ENCODE measurements at places on chromosomes 6 and 20.

- no peak for DNase-seq
Observed at GRCh38 chr6:37269105-37269504, 11.2 kb upstream of the TMEM217 start.

- DNase-seq: peak; percentile 82
Observed at GRCh38 chr20:11267131-11267761, 593.4 kb upstream of the JAG1 start.

- DNase-seq: no peak
Observed at GRCh38 chr6:4794140-4794707, 18.0 kb downstream of the CDYL start.

DNA sequence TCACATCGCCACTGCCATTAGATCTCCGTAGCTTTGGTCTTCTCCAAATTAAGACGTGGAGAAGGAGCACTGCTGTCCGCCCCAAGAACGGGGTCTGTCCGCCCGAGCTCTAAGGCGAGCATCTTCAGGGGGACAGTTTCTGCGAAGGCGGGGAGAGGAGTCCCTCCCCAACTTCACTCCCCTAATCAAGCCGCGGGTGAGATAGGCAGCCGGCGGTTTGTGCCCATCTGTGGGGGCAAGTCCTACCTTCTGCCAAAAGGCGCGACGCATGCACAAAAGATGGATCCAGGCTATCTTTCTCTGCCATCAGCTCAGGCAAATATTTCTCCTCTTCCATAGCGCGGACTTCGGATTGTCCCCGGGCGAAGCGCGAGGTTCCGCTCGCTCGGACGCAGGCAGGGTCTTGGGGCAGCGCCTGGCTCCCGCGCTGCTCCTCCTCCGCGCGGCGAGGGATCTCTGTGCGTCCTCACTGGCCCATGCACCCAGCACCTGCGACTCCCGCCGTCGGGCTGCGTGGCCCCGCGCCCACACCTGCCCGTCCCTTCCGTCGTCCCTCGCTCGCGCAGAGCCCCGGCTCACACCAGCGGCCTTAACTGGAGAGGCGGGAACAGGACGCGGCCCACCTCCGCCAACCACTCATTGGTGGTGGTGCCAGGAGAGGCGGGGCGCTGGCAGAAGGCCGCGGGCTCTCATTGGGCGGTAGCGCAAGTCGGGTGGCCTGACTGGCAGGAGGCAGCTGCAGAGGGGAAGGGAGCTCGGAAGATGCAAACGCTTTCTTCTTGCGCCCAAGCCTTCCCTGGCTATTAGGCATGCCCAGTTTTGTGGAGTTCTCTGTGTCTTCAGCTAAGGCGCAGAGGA, at the start of gene KHDRBS2:
Gene KHDRBS2 (minus strand): TSS at position 614 of the 858 bp plus-strand sequence.
- no peak for DNase-seq

DNA sequence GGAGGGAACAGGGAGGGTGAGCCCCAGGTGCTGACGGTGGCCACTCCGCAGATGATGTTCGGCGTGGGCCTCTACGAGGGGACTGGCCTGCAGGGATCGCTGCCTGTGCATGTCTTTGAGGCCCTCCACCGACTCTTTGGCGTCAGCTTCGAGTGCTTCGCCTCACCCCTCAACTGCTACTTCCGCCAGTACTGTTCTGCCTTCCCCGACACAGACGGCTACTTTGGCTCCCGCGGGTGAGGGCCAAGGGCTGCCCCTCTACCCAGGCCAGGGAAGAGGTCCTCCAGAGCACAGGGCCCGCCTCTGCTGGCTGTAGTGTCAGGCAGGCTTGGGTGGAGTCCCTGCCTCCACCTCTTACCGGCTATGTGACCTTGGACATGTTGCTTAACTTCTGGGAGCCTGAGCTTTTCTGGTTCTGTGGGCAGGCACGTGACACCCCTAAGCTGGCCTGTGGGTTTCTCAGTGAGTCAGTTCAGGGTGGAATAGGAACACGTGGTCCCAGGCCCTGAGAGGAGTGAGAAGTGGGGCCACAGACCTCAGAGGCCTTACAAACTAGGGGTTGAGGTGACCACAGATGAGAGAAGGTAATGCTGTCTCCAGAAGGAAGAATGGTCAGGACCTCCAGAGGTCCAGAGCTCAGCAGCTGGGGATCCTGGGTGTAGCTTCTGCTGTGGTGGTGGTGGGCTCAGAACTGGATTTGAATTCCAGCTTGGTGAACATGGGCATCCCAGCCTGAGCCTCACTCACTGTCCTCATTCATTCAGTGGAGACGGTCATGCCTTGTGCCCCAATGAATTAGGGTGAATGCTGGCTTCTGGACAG, 11.9 kb downstream of the PCIF1 start:
- DNase-seq: peak; percentile 37

DNA sequence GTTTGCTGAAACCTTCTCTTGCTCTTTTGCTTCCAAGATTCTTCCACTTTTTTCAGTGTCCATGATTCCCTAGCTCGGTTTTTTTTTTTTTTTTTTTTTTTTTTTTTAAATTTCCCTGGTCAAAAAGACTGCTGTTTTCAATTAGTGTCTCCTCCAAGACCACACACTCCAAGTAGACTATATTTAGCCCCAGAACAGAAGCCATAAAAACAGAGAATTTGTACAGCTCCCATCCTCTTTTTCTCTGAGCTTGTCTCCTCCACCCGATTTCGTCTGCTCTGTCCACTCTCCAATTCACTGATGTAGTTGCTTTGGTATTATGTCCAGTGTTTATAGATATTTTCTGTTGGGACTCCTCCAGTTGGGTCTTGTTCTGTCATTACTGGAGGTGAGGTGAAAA, 37.6 kb downstream of the RSPH3 start:
- no peak for DNase-seq

- DNase-seq: no peak
Observed at GRCh38 chr6:139109558-139109957, 25.3 kb upstream of the HECA start.

DNA sequence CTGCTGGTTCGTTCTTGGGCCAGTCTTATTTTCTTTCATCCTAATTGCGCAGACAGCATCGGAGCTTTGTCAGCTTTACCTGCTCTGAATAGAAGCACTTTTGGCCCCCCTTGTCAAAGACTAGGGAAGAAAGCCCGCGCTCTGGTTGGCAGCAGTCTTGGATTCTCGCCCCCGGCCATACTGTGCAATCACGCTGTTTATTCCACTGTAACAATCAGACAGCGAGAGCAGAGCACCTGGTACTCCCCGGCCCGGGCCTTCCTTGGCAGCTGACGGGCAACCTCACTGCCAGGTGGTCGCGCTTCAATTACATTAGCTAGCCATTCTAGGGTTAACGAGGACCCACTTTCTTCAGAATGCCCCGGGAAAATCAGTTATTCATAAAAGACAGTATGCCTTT, 72.6 kb downstream of the INSM1 start:
- no peak for DNase-seq

- no peak for DNase-seq
Observed at GRCh38 chr20:63160641-63161175, 55.2 kb downstream of the YTHDF1 start.

GRCh38 chr20:58296051-58296837, 13.3 kb upstream of the RAB22A start:
- no peak for DNase-seq

DNA sequence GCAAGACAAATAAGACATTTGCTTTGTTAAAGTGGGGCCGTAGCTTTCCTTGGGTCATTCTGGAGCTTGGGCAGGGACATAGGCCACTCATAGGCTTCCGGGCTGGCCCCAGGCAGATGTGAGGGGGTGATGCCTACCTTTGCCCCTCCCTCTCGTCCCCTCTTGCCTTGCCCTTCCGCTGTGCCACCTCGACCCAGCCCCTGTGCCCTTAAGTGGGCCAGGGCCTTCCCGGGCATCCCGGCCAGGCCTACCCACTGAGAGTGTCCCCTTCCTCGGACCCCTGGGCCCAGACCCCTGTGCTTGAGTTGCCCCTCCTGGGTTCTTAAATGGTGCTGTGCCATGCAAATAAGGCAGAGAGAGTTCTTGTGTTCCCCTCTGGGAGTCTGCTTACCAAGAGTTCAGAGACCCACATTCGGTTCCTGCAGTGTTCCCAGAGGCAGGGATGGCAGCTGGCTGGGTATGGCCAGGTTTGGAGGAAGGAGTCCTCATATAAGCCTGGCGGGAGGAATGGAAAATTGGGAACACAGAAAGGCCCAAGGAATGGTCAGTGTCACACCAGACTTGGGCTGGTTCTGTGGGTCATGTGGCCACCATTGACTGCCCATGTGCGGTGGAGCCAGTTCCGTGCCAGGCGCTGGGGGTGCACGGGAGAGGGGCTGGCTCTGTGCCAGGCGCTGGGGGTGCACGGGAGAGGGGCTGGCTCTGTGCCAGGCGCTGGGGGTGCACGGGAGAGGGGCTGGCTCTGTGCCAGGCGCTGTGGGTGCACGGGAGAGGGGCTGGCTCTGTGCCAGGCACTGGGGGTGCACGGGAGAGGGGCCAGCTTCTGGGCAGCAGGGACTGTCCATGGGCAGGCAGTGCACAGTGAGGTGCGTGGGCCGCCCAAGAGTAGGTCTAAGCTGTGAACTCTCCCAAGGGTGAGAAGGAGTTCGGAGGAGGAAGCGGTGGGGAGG, 173.5 kb upstream of the SNX9 start:
- no peak for DNase-seq

DNA sequence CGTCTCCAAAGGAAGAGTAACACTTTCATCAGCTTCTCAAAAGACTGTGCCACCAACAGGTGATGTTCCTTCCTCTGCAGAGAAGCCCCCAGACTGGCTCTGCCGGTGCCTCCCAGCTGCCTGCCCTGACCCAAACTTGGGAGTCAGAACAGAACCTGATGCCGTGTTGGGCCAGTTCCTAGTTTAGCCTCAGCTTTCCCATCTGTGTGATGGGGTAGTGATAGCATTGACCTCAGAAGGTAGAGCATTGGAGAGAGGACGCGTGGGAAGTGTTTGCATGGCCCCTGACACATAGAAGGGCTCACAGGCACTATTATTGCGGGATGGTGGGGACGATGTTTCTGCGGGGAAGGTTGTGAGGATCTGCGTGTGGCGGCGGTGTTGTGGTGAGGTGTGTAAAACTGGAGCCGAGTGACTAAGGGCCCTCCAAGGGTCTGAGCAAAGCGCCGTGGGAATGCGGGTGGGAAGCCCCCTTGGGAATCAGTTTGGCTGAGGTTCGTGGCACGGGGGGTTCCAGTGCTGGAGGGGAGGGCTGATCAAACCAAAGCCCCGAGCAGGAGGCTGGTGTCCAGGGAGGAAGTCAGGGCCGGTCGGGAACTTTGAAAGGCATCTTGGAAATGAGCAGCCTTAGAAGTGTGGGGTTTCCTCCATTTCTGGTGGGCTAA, 1.7 kb downstream of the NTSR1 start:
- DNase-seq: no peak

DNA sequence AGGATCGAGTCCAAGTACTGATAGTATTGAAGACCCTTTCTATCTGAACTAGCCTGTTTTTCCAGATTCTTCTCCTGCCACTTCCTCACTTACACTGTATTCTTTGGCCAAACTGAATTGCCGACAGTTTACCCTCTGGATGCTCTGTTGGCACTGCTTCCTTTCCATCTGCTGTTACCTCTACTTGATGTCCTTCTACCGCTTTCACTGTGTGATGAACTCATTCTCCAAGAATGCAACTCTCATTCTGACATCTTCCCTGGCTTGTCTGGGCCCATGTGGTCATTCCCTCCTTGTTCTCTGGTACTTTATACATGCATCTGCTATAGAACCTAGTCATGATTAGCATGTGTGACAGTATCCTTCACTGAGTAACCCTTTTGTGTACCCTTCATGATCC, 16.3 kb downstream of the RPRD1B start:
- no peak for DNase-seq
